ENCODE measurements at places on chromosomes 2 and 18.
A peak's percentile ranks its signal among the peaks of the same experiment; 100 is the strongest.

DNA sequence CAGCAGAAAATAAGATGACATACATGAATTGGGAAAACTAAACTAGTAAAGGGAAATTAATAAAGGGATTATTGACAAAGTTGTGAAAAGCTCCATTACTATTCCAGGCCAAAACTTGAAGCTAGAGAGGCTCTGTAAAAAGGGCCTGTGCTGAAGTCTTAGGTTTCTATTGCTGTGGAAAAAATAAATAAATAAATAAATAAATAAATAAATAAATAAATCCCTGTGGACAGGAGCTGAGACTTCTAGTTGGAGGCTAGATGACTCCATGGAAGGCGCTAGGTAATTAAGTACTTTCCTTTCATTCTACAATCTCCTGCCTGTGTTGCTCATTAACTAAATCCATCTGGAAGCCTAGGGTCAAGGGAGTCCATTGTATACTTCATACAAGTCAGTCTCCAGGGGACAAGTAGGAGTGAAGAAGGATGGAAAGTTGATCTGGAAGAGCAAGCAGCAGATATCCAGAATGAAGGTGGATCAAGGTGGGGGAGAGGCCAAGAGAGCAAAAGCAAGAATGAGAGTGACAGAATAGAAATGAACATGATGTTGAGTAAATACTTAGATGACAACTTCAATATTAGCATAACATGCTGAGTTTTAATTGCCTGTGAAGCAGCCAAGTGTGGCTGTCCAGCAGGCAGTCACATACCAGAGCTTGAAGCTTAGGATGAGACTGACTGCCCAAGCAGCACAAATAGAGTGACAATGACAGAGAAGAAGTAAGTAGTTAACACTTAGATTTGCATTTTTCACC is 26.2 kb upstream of the CCNT2 start:
- no peak for DNase-seq

- DNase-seq: no peak
These were observed 19.7 kb downstream of the LPIN2 start for GRCh38 chr18:2992995-2993877.

DNA sequence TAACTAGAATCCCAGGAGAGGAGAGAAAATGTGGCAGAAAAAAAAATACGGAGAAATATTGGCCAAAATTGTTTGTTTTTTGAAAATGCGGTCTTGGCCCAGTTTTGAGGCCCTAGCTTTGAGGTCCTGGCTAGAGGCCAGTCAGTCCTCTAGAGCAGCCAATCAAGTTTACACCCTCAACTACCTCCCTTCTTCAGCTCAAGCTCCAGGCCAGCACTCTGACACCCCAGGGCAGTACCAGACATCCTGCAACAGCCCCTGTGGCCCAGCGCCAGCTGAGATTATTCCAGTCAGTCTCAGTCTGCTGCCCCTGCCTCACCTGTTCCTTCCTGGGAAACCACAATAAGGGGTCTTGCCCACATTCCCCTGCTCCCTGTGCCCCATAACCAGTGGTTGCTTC is 107.7 kb downstream of the UGGT1 start:
- DNase-seq: no peak

GRCh38 chr2:227415538-227416424 is 28.0 kb upstream of the SCYGR1 start:
- no peak for DNase-seq

DNA sequence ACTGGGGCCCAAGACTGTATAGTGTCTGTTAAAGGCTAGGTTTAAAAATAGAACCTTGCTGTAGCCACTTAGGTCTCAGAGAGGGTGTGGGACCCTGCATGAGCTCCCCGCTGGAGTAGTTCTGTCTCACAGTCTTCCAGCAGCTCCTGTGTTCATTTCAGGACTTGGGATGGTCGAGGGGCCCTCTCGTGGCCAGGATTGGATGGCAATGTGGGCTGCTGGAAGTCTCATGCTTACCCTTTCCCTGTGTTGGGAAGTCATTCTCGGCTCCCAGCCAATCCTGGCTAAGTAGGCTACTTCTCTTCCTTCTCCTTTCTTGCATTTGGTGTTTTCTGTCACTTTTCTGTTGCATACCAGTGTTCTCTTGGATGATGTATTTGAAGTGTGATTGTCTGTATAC is 284.0 kb upstream of the GCFC2 start:
- DNase-seq: no peak

DNA sequence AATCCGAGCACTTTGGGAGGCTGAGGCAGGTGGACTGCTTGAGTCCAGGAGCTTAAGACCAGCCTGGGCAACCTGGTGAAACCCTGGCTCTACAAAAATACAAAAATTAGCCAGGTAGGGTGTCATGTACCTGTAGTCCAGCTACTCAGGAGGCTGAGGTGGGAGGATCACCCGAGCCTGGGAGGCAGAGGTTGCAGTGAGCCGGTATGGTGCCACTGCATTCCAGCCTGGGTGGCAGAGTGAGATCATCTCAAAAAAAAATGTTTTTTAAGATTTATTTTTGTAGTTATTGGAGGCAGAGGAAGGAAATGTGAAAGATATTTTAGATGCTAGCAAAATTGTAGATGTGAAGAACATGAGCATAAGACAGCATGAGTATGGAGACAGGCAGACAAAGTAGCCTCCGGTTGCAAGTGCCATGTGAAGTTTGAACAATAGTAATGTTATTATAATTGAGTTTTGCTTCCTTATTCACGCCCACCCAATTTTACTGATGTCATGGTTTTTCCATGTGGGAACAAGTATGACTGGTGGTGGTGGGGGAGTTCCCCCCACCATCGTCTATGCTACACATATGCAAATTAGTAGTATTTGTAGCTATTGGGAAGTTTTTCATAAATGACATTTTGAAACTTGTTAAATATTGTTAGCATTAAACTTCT is 18.0 kb downstream of the REL start:
- DNase-seq: no peak

GRCh38 chr2:199459286-199460100 is 1.8 kb upstream of the SATB2 start:
- peak; percentile 26 for DNase-seq

DNA sequence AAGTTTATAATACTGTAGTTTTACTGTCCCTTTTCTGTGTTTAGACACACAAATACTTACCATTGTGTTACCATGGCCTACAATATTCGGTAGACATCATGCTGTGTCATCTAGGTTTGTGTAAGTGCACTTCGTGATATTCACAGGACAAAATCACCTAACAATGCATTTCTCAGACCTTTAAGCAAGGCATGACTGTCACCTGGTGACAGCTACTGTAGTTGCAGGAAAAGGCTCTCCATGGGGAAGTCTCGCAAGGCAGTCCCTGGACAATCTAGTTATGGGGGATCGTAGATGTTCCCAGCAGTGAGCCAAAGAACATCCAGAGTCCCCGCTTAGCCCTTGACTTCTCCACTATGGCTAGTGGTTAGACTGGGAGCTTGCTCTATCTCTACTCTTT is 73.1 kb downstream of the EIF2AK3 start:
- DNase-seq: no peak

GRCh38 chr2:54771166-54771885 is 47.9 kb downstream of the EML6 start:
- no peak for DNase-seq

GRCh38 chr2:192010073-192010472 is 163.2 kb upstream of the CAVIN2 start:
- no peak for DNase-seq

DNA sequence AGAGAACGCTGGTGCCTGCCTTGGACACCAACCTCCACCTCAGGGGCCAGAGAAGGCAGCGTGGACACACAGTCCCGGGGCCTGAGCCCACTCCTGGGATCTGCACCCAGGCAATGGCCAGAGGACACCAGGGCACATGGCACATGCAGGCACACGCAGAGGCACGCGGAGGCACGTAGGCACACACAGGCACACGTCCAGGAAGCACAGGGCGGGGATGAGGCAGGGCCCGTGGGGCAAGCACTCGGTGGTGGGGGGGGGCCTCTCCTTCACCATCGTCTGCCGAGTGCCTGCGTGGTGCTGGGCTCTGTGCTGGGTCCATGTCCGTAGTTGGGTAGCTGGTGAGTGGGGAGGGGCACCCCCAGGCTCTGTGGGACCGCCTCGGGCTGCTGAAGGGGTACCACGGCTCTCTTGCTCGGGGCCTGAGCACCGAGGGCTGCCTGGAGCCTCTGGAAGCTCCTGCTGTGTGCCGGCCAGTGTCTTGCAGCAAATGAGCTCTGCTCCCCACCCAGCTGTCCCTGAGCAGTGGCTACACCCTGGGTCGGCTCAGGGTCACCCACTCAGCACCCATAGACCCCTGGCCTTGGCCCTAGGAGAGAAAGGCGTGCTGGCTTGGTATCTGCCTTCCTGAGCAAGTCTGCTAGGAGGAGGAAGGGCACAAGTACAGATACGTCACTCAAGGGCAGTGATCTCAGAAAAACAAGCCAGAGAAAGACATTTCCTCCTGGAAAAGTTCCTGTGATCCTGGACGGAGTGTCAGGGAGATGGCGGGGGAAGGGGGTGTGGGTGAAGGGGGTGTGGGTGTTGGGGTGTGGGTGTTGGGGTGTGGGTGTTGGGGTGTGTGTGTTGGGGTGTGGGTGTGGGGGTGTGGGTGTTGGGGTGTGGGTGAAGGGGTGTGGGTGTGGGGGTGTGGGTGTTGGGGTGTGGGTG is 26.4 kb downstream of the RTP5 start:
- DNase-seq: no peak

- no peak for DNase-seq
These were observed 59.7 kb downstream of the SMAD4 start for GRCh38 chr18:51089691-51090090.

GRCh38 chr18:11259469-11260150 is 110.2 kb upstream of the PIEZO2 start:
- DNase-seq: no peak

- DNase-seq: no peak
These were observed 61.8 kb downstream of the CXCR4 start for GRCh38 chr2:136055929-136056688.

DNA sequence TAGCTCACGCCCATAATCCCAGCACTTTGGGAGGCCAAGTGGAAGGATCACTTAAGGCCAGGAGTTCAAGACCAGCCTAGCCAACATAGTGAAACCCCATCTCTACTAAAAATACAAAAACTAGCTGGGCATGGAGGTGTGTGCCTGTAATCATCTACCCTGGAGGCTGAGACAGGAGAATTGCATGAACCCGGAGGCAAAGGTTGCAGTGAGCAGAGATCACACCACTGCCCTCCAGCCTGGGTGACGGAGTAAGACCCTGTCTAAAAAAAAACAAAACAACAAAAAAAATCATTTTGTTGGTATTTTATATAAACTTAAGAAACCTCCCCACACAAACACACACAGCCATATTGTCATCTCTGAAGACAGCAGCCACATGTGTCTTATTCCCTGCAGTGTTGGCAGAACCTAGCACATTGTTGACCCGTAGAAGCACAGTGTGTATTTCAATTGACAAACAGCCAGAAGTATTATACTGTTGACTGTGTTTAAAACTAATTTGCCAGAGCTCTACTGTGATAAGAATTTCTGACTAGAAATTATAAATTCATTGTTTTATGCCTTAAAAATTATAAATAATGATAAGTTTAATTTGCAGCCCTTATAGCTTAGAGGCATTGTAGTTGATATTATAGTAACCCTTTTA is 68.1 kb downstream of the DNAJC10 start:
- DNase-seq: no peak

DNA sequence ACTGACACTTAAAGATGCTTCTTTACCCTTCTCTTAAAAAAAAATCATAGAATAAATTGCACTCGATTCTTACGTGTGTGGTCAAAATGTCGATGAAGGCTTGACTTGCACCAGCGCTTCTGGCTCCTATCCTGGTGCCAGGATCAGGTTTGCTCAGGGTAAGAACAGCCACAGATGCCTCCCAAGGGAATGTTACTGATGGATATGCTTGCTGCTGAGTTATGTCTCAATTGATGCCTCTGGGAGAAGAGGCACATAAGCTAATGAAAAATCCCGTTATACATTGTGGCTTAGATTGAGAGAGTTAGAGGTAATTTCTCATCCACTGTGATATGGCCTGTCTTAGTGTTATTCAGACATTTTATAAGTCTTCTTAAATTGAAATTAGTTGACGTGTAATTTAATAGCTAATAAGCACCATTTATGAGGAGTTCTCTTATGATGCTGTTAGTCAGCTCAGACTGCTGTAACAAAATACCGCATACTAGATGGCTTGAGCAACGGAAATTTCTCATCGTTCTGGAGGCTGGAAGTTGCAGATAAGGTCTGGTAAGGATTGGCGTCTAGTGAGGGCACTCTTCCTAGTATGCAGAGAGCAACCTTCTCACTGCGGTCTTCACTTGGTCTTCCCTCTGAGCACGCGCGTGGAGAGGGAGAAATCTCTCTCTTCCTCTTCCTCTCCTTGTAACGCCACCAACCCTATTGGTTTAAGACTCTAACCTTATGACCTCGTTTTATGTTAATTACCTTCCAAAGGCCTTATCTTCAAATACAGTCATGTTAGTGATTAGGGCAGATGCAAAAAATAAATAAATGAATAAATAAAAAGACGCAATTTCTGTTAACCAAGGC is 116.6 kb upstream of the NOSTRIN start:
- no peak for DNase-seq

- DNase-seq: no peak
These were observed 27.5 kb downstream of the MYO7B start for GRCh38 chr2:127562936-127563335.

GRCh38 chr2:186422226-186422625 is 63.8 kb upstream of the ZC3H15 start:
- no peak for DNase-seq

- no peak for DNase-seq
These were observed 12.0 kb downstream of the THSD7B start for GRCh38 chr2:136777391-136777790.

DNA sequence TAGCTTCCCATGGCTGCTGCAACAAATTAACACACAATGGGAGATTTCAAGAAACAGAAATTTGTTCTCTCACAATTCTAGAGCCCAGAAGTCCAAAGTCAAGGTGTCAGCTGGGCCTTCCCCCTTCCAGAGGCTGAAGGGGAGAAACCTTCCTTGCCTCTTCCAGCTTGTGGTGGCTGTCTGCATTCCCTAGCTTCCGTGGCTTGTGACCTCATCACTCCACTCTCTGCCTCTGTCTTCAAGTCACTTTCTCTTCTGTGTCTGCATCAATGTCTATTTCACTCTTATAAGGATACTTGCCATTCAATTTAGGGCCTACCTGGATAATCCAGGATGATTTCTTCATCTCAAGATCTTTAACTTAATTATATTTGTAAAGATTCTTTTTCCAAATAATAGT is 16.8 kb upstream of the SRBD1 start:
- DNase-seq: no peak

DNA sequence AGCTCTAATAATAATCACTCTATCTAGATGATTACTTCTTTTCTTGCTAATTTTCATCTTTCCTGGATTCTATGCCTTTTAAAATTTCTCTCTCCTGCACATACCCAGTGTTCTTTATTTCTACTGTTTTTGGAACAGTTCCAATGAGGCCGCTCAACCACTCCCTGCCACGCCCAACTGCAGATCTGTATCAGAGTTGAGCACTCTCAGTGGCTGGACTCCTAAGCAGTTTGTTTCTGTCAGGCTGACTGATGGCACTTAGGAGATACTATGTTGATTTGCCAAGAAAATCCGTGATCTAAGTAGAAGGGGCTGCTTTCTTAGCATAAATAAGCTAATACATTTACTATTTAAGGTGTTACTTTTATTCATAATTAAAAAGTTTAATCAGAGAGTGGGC is 192.8 kb downstream of the ARHGAP15 start:
- no peak for DNase-seq

- DNase-seq: no peak
These were observed 6.7 kb upstream of the TNFAIP6 start for GRCh38 chr2:151350579-151351195.
